HFFc6 (cell line): ENCODE measurements at places on chromosomes 12 and 14. TPM values are rescaled to one million over a fixed set of nuclear protein-coding genes. Genes with fewer than 3 reads are reported as not detected.

DNA sequence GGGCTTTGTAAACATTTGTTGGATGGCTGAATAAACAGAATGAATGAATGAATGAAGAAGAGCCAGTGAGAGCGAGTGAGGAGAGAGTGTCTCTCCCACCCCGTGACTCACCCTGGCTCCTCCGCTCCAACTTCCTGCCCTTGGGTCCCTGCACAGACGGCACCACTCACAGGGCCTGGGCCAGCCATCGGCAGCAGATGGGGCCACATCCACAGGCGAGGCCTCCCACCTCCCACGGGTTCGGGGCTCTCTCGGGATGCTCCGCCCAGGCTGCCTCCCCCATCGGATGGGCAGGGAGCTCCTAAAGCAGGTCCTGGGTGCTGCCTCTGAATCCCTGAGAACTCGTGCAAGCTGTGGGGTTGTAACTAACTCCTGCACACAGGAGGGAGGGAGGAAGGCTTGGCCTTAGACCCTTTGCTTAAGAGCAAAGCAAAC lies 41.3 kb downstream of the CCNK start:
- peak; percentile 56 for DNase-seq

GRCh38 chr12:19462406-19462805 lies 23.1 kb downstream of the AEBP2 start:
- DNase-seq = no peak

- peak; percentile 32 for DNase-seq
These were observed 1.1 kb downstream of the CCDC91 start for GRCh38 chr12:28191051-28192048.

DNA sequence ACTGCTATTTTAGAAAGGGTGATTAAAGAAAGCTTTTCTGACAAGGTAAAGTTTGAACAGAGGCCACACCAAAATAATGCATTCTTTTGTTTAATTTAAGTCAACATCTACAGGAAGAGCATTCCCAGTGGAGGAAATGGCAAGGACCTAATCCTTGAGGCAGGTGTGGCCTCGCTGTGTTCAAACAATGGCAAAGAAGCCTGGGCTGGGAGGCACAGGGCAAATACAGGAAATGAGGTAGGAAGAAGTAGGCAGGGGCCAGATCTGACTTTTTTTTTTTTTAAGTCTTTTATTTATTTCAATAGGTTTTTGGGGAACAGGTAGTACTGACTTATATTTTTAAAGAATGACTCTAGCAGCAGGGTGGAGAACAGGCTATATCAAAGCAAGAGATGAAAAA lies 53.5 kb downstream of the ARMH4 start:
- no peak for DNase-seq

Gene NR4A1
- 8.1 to 42.2 TPM (median 16.5 TPM) in 3 replicates for total RNA-seq

GRCh38 chr14:60544659-60545058 lies 35.7 kb downstream of the SIX6 start:
- no peak for DNase-seq

Gene KRT83
- total RNA-seq = not detected in 3 replicates

DNA sequence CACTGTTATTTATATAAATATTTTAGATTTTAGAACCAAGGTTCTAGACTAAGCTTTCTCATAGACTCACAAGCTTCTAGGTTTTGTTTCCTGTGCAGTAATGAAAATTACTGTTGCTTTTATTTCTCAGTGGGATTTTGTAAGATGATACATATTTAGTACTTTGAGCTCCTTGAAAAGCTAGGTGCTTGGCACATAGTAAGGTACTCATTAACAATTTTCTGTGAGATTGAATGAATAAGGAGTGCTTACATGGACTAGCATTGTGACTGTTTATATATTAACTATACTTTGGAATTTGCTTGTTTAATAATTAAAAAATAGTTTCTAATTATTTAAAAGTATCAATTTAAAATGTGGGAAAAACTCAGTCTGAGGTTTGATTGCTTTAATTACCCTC lies 85.7 kb downstream of the MIA2 start:
- no peak for DNase-seq

- DNase-seq = no peak
These were observed 278.1 kb upstream of the LMO3 start for GRCh38 chr12:16884056-16884455.

DNA sequence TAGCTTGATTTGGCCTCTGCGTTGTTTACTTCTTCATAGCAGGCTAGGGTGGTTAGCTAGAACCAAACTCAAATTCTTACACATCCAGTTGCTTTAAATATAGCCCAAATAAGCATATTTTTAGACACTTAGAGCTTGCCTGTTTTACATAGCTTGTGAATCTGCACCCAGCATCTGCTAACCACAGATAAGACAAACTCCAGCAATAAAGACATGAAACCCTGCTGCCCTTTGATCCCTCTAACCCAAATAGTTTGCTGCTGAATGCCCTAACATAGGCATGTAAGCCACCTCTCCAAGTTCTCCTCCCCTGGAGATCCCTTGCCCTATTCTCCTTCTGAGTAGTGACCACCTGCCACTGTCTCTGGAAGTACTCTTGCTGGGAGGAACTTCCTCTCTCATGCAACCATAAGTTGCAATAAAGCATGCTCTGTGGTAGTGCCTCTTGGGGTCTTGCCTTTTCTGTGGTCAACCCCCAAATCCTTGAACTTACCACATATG lies 185.6 kb downstream of the TMEM117 start:
- no peak for DNase-seq

DNA sequence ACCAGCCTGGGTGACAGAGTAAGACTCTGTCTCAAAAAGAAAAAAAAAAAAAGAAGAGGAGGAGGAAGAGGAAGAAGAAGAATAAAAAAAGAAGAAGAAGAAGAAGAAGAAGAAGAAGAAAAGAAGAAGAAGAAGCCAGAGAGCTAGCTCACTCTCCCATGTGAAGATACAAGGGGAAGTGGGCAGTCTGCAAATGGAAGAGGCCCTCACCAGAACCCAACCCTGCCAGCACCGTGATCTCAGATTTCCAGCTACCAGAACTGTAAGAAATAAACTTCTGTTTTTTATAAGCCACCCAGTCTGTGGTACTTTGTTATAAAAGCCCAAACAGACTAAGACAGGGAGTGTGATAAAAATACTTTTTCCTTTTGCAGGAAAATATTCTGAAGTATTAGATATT lies 130.7 kb downstream of the ETNK1 start:
- no peak for DNase-seq

DNA sequence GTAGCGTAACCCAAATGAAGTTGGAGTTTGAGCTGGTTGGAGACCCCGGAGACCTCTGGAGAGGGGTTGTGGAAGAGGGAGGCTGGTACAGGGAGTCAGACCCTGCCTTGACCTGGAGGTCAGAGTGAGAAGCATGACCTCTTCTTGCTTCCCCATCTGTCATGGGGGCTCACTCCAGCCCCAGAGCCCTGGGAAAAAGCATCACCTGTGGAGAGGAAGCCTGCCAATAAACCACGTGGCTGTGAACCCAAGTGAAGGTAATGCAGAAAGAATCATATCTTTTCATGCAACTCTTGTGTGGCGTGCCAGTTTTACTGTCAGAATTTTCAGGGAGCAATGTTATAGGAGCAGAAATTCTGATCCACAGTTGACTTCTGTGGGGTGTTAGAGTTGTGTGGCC lies 178.5 kb upstream of the PRICKLE1 start:
- no peak for DNase-seq

DNA sequence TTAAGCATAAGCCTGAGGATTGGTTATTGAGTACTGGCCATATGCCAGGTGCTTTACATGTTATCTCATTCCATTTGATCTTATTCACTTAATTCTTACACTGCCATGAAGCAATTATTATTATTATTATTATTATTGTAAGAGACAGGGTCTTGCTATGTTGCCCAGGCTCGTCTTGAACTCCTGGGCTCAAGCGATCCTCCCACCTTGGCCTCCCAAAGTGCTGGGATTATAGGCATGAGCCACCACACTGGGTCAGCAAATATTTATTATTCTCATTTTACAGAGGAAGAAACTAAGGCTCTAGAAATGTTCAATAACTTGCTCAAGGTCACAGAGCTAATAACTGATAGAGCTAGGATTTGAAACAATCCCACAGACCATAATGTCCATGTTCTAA lies 14.8 kb downstream of the LIMA1 start:
- no peak for DNase-seq

DNA sequence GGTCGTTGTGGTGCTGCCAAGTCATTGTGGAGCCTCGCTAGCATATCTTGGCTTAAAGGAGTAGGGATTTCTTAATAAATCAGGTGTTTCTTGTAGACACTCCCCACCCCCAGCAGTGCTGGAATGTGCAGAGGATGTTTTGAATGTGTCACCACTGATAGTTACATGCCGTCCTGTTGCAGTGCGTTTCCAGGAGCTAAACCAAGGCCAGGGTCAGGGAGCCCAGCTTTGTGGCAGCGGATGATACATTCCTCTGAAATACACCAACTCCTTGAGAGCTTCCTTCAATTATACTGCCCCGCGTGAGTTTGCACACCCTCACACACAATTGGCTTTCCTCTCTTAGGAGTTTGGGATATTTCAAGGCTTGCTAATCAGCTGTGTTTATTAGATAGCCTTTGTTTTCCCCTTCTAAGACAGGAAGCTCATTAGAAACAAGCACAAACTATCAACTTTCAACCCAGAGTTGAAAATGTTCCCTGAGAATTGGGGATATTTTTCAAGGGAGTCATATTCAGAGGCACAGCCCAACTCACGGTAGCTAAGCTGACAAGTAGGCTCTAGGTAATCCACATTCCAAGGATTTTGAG lies 154.9 kb downstream of the C12orf75 start:
- DNase-seq = peak; percentile 73

DNA sequence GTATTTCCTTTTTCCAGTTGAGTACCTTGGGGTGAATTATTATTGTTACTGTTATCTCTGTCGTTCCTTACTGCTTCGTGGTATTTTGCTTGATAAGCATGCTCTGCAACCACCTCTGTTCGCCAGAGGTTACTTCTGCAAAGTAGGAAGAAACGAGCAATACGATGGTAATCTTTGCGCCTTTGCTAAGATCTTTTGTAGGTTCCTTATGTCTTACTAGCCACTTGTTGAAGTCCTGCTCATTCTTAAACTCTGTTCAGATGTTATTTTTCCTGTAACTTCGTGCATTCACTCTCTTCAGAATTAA lies 729 bp upstream of the M6PR start:
- no peak for DNase-seq

GRCh38 chr12:106956048-106956578 lies 406 bp downstream of the TMEM263 start:
- DNase-seq = peak; percentile 57

- DNase-seq = no peak
These were observed at the start of gene GLT1D1 for GRCh38 chr12:128852885-128853599. Gene GLT1D1, plus strand, starts transcription at chr12:128853478. Its CDS starts 104 bp downstream, at chr12:128853582.

GRCh38 chr14:99260116-99260515 lies 11.9 kb downstream of the BCL11B start:
- no peak for DNase-seq

DNA sequence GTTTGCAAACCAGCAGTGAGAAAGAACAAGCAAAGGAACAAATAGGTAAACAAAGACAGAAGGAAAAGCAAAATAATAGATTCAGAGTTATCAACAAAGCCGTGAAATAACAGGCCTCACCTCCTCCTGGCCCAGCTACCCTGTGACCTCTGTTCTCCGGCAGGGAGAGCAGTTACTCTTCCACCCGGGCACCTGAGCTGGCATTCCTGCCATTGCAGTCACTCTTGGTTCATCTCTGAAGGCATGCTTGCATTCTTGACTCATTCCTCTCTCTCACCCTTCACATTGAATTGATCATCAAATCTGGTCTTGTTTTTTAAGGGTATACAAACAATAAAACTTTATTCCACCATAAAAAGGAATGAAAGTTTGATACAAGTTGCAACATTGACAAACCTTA lies 95.1 kb downstream of the TTC8 start:
- peak; percentile 46 for DNase-seq

- DNase-seq = no peak
These were observed 521.0 kb downstream of the FUT8 start for GRCh38 chr14:65933400-65934069.

Gene GPRC5D
- not detected in 3 replicates for total RNA-seq

DNA sequence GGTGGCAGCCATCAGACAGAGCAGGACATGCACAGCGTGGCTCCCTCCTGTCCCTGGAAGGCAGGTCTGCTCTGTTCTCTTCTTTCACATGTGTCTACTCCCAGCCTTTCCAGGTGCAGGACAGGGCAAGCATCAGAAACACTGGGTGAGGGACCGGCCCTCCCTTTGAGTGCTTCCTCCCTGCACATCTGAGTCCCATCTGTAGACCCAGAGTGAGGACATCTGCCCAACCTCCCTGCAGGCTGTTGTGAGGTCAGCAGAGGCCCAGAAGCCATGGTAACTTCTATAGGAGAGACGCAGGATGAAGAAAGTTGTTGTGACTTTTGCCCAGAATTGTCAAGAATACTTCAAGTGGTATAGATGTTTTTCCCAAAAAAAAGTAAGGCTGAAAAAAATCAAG lies 282.7 kb downstream of the CACNA1C start:
- no peak for DNase-seq

Gene AVPR1A
- not detected in 3 replicates for total RNA-seq

- DNase-seq = no peak
These were observed 154.7 kb downstream of the STXBP6 start for GRCh38 chr14:24895243-24895583.

DNA sequence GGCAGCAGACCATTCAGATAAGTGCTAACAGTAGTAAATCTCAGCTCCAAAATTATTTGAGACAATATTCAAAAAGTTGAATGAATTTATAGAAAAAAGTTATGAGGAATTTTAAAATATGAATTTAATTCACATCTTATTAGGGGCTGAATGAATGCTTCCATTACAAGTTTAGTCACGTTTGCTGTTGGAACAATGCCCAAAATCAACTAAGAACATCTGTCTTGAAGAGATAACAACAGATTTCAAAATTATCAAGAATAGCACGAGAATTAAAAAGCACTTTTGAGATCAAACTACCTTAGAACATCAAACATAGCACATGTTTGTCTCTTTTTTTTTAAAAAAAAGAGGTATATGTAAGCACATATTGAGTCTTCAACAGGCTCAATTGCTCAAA lies 115.4 kb upstream of the PPFIA2 start:
- no peak for DNase-seq

Gene MYF5
- total RNA-seq = not detected in 3 replicates

GRCh38 chr14:22838631-22839041 lies 2.3 kb downstream of the MMP14 start:
- DNase-seq = peak; percentile 61

DNA sequence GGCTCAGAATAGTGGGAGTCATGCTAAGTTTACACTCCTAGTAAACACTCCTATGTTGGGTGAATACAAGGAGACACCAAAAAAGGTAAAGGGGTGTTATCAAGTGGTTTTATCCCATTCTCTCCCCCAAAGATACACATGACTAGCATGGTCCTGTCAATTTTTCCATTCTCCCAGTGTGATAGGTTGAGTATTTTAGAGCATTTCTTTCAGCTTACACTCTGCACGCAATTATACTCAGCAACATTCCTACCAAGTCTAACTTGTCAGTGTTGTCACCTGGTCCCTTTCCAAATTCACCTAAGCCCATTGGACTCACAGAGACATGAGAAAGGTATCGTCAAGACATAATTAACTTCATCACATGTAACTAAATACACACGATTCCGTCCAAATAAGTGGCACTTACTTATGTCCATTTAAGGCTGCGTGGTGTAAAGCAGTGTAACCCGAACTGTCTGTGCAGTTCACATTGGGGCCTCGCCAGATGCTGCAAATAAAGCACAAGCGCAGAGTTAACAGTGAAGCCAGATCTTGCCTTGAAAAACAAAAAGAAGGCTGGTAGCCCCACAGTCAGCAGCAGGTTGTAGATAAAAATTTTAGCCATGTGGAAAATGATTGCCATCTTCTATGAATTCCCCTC lies 159.7 kb downstream of the ANKS1B start:
- DNase-seq = no peak

Gene KRT3
- 0.11 TPM in 1 of 3 replicates, not detected in the others for total RNA-seq

- DNase-seq = peak; percentile 97
These were observed 17.2 kb upstream of the ARID4A start for GRCh38 chr14:58280954-58281787.

Gene TAS2R14
- total RNA-seq = 1.2 to 1.5 TPM (median 1.2 TPM) in 3 replicates

- no peak for DNase-seq
These were observed 1.6 kb upstream of the ASB2 start for GRCh38 chr14:93977790-93978581.
